ENCODE measurements at places on chromosomes 2 and 18.

DNA sequence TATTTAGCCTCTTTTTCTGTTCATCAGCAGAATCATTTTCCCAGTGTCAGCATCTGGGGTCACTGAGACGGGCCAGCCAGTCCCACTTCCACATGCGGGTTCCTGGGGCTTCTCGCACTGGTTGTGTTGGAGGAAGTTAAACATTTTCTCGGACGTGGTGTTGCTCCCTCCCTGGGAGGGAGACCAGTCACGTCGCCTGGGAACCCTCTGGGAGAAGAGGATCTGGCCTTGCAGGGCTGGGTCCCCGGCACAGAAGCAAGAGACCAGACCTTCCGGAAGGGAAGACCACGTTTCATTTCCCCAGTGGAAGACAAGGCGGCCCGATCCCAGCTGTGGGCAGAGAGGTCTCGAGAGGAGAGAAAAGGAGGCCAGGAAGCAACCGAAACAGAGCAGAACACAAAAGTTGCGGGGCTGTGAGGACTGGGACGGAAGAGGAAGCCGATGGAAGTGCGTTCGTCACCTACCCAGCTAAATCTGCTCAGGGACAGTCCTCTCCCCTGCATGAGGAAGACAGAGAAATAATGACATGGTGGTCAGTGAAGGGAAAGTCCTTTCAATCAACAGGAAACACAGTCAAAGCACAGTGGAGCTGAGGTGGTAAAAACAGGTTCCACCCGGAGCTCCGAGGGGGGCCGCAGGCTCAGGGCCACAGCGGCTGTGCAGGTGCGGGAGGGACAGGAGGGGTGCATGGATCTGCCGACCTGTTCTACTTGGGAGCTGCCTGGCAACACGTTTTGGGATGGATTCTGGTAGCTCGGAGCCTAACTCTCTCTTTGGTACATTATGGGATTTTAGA is 144.4 kb downstream of the MBP start:
- DNase-seq: no peak

GRCh38 chr18:78899241-78899640 is 80.4 kb upstream of the SALL3 start:
- DNase-seq: no peak

- DNase-seq: peak; percentile 13
Observed at GRCh38 chr2:241794250-241794823, 14.7 kb upstream of the NEU4 start.

GRCh38 chr2:11305338-11305737 is 39.1 kb downstream of the ROCK2 start:
- no peak for DNase-seq

DNA sequence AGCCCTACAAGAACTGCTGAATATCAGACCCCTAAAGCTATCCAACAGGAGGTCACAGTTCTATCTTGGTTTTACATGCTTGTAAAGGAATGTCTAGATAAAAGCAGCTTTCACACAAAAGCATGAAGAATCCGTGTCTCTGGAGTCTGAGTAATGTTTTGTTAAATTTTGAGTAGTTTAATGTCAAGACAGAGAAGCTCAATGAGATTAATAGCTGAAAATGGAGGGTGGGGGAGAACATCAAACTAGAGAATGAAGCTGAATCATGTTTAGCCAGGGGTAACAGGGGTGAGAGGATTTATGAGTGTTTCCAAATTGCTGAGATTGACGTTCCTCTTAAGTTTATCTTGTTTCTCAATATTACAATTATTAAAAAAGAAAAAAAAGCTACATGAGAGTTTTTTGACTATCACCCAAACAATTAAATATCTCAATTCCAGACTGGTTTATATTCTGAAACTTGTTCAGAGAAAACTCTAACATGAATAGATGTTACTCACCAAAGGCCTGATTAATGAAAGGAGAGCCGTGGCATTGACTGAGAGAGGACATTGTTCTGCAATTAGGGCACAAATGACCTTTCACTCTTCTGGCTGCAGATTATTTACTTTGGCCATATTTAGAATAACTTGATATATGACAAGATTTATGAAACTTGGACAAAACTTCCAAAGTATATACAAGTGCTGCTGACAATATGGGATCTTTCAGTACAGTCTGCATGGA is 266.4 kb upstream of the ETAA1 start:
- DNase-seq: no peak

DNA sequence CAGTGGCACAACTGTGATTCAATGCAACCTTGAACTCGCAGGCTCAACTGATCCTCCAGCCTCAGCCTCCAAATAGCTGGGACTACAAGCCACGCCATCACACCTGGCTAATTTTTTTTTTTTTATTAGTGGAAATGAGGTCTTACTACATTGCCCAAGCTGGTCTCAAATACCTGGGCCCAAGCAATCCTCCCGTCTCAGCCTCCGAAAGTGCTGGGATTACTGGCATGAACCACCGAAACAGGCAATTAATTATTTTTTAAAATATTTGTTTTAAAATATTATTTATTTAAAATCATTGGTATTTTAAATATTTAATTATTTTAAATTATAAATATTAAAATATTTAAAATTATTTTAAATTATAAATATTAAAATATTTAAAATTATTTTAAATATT is 24.5 kb downstream of the SRBD1 start:
- no peak for DNase-seq

DNA sequence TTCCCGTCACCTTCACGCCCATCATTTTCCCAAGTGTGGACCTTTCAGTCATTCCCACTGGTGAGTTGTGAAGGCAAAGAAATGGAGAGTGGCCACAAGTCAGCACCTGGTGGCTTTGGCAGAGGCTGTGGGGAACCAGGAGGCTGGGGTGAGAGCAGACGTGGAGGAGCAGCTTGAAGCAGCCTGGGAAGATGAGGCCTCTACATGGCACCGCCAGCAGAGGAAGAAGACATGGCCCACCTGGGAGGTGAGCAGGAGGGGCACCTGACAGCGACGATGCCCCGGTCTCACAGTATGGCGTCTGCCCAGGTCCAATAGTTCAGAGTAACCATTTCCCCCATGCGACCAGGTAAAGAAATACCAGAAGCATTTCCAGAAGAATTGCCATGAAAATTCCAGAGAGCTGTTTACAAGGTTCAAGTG is 69.0 kb downstream of the TPO start:
- DNase-seq: no peak

All from GM13976 (cell line).